ENCODE measurements at places on chromosomes 7 and 10.

GRCh38 chr7:99679400-99680191 is at the start of gene CYP3A5:
TSS of gene CYP3A5 (minus strand) at chr7:99679996. CDS start at chr7:99679896, 100 bp downstream.
- DNase-seq = no peak

- no peak for DNase-seq
Measured at GRCh38 chr7:36367561-36368077, 22.0 kb upstream of the ANLN start.

- DNase-seq = no peak
Measured at GRCh38 chr10:16954280-16955030, 137.2 kb upstream of the RSU1 start.

- DNase-seq = peak; percentile 51
Measured at GRCh38 chr10:23439452-23439960, 631 bp downstream of the OTUD1 start.

DNA sequence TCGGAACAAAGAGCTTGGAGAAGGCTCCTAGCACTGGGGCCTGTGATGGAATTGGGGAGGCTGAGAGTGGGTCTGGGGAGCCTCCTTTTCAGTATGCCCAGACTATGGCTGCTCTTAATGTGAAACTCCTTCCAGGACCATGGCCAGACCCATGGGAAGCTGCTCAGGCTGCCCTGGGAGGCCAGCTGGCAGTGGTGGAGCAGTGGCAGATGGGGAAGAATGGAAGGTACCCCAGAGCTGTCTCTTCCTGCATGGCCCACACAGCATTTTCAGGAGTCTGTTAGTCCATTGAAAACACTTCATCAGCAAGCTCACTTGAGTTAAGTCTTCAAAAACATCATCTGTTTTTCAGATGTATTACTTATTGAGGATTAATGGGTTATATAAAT is 18.5 kb downstream of the NACAD start:
- no peak for DNase-seq

GRCh38 chr10:21047511-21047910 is 150.4 kb upstream of the NEBL start:
- no peak for DNase-seq

GRCh38 chr10:64261676-64262075 is 740.5 kb downstream of the REEP3 start:
- DNase-seq = no peak

GRCh38 chr7:22565315-22565811 is 65.4 kb upstream of the STEAP1B start:
- DNase-seq = peak; percentile 34

GRCh38 chr10:60967260-60967659 is 23.3 kb upstream of the RHOBTB1 start:
- no peak for DNase-seq

DNA sequence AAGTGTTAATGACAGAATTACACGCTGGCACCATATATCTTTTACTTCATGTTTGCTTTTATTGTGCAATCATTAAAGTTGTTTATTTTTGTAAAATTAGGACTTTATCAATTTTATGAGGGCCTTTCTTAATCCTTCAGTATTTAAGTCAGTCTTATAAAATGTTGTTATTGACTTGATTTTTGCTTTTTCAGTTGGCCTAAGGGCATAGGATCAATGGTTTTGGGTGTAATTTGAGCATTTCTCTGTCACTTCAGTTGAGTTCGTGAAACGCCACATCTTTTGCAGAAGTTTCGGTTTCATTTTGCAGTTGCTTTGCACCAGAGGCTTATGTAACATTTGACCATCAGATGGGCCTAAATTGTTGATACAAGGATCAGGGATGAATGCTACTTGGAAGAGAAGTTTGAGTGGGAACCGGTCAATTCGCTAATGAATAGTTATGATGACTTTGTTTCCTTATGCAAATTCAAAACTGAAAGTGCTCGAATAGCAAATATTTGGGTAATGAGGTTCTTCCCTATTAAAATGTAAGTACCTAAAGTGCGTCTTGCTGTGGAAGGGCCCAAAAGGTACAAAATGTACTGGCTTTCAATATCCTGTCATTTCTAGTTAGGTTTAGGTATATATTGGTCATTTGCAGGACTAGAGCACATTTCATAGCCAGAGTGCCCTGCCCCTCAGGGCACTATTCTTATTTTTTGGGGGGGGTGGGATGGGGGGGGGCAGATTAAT is 340.9 kb downstream of the LRMDA start:
- no peak for DNase-seq

DNA sequence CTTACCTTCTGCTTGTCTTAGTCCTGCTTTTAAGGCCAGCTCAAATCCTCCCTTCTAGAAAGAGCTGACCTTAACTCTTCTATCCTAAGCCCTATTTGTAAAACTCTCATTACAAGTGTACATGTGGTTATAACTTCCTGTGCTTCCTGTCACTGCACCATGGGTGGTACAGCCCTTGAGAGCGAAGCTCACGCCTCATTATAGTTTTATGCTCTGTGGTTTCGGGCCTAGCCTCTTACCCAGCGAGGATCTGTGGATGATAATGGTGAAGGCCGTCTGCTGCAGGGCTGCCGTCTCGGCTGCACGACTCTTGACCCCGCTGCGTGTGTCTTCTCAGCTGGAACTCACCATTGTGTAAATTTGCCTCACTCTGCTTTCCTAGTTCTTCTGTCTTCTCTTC is 74.6 kb downstream of the CUL1 start:
- no peak for DNase-seq

- no peak for DNase-seq
Measured at GRCh38 chr7:107118109-107118900, 50.5 kb upstream of the HBP1 start.

GRCh38 chr10:21989453-21990154 is 13.9 kb downstream of the DNAJC1 start:
- DNase-seq = peak; percentile 33

- DNase-seq = no peak
Measured at GRCh38 chr7:84549409-84549808, 354.8 kb upstream of the SEMA3A start.

GRCh38 chr10:80421050-80421706 is 12.8 kb downstream of the PRXL2A start:
- no peak for DNase-seq

- DNase-seq = no peak
Measured at GRCh38 chr7:151339651-151340382, 1.8 kb upstream of the NUB1 start.

- no peak for DNase-seq
Measured at GRCh38 chr10:91012502-91012901, 91.6 kb upstream of the ANKRD1 start.

- no peak for DNase-seq
Measured at GRCh38 chr10:5559642-5560141, 34.9 kb downstream of the CALML3 start.

- DNase-seq = no peak
Measured at GRCh38 chr10:131480861-131481260, 169.3 kb upstream of the TCERG1L start.

DNA sequence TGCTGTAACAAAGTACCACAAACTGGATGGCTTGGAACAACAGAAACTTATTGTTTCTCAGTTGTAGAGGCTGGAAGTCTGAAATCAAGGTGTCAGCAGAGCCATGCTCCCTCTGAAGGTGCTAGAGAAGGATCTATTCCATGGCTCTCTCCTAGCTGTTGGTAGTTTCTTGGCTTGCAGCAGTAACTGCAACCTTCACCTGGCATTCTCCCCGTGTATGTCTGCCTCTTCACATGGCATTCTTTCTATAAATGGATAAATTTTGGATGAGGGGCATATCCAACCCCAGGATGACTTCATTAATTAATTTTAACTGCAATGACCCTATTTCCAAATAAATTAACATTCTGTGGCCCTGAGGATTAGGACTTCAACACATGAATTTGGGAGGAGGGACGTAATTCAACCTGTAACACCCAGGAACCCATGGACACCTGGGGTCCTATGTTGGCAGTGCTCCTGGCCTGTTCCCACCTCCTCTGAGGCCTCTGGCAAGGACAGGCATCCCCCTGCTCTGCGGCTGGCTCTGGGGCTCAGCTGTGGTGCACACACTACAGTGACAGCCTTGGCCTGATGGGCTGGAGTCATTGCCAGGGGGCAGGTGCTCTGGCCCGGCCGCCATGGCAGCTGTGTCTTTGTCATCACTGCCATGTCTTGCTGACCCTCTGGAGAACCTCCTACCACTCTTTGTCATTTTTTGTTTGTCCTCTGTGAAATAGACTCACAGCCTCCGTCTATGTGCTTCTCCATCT is 30.8 kb downstream of the LSMEM1 start:
- DNase-seq = peak; percentile 45

DNA sequence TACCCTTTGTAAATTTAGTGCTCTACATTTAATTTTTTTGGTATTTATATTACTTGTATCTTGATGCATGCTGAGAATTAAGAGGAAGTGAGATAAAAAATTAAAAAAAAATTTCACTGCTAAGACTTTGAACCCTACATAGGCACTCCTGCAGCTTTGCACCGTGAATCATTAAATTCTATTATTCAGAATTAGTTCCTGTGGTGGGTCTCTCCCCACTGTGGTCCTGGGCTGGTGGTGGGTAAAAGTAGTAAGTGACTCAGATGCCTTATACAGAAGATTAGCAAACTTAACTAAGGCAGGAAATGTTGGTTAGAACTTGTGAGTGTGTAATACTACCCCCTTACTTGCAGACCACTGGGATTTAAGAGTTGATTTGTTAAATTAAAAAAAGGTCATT is 72.6 kb downstream of the AP3M1 start:
- no peak for DNase-seq

DNA sequence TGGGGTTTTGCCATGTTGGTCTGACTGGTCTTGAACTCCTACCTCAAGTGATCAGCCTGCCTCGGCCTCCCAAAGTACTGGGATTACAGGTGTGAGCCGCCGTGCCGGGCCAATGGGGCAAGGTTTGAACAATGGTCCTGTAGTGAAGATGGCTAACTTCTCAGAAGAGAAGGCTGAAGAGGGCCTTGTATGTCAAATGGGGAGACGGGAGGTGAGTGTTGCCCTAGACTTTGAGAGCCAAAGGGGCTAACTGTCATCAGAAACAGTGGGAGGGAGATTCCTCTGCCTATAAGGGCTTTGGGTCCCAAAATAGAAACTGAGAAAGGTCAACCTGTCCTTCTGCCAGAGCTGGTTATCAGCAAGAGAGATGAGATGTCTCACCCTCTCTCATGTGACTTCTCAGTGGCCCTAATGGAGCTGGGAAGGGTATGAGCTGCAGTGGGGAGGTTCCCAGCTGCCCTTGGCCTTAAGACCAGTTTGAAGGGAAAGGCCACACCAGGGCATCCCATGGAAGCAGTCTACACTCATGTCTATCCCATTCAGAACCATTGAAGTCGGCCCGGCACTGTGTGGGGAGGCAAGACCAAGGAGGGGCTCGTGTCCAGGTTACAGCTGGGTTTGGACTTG is 1.3 kb upstream of the SAMD8 start:
- no peak for DNase-seq

DNA sequence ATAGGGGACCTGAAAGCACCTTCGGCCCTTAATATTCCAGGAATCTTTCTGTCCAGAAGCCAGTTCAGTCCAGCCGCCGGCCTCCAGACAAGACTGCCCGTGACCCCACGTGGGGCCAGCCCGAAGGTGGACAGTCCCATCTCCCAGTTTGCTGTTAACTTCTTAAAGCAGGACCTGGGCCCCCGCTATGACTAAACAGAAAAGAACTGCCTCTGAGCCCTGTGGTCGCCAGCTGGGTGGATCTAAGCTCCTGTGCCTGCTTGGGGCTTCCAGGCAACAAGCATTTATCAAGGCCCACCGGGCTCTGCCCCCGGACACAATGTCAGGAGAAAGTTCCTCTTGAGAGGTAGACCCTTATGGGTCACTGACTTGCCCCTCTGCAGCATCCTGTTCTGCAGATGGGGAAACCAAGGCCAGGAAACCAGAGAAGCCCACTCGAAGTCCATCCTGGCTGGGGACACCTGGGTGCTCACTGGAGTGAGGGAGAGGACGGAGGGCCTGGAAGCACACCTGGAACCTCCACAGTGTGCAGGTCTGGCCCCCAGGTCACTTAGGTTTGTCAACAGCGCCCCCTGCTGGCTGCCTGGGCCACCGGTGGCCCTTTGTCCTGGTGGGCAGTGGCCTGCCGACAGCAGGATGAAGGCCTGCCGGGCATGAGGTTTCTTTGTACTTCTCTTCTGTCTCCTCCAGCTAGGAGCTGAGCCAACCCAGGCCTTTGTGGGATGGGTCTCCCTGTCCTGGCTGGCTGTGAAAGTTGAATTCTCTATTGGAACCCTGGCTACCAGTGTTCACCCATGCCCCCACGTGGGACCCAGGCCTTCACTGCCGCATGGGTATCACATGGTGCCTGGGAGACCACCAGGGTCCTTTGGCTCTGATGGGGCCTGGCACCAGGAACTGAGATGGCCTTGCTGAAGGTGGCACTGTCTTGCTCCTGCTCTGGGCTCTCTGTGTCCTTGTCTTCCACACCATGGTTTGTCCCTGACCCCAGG is 128.0 kb downstream of the ZMIZ1 start:
- peak; percentile 87 for DNase-seq

GRCh38 chr10:7551950-7552716 is 114.6 kb downstream of the ITIH5 start:
- DNase-seq = no peak

DNA sequence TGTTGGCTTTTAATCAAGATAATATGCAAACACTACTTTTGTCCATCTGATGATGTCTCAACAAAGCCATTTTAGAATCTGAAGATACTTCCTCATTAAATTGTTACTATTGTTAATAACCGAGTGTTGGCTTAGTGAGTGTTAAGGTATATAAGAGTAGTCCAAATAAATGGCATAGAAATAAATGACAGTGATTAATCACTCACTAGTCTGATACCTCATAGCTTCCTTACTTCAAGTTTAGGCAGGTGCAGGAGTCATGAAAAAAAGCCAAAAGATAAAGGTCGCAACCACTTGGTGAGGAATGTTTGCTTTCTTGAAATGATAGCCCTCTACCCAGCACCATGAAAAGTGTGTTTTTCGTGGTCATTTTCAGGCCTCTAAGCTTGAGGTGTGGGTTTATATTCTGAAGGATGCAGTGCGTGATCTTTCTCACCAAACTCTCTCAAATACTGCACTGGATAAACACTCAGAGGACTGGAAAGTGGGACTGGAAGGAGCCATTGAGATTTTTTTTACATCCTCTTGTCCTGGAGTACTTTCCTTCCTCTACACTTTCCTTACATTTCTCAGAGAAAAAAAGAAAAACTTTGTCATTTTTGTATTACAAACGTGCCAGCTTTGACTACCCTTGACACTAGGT is 138.1 kb downstream of the KIAA1217 start:
- no peak for DNase-seq

- no peak for DNase-seq
Measured at GRCh38 chr7:17773289-17773626, 167.0 kb downstream of the SNX13 start.

DNA sequence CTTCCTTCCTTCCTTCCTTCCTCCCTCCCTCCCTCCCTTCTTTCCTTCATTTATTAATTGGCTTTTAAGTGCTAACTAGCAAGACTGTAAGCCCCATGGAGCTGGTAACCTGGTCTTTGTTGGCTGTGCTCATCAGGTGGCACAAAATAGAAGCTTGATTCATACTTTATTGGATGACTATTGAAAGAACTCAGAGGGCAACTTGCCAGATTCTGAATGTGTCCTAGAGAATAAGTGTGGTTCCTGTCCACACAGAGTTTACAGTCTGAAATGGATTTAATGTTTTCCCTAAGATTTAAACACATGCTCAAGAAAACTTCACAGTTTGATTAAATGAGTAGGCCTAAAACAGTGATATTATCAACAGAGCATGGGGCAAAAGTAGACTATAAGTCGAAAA is 3.1 kb upstream of the CACNB2 start:
- DNase-seq = no peak

Data from glutamatergic neuron (in vitro differentiated cells).